ENCODE measurements at places on chromosomes 13 and 19. TPM values are rescaled to one million over a fixed set of nuclear protein-coding genes. Genes with fewer than 3 reads are reported as not detected.

The CEACAM20 gene
- total RNA-seq = 1.5 TPM

DNA sequence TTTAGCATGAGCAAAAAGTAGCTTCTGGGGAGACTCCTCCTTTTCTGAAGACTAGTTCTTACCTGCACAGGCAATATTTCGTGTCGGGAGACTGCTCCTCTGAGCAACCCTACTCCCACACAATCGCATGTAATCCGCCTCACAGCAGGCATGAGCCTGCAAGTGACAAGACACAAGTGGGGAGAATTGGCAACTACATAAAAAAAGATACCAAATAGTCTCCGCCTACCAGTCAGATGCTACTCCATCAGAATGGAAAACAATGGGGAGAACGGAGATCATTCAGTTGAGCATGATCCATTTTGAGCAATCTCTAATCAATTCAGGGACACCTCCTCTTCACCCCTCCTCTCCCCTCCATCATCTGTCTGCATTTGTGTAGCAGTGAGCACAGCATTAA lies 321.0 kb downstream of the COG6 start:
- no peak for DNase-seq

- no peak for DNase-seq
Measured at GRCh38 chr13:35480346-35480745, 3.9 kb upstream of the MAB21L1 start.

DNA sequence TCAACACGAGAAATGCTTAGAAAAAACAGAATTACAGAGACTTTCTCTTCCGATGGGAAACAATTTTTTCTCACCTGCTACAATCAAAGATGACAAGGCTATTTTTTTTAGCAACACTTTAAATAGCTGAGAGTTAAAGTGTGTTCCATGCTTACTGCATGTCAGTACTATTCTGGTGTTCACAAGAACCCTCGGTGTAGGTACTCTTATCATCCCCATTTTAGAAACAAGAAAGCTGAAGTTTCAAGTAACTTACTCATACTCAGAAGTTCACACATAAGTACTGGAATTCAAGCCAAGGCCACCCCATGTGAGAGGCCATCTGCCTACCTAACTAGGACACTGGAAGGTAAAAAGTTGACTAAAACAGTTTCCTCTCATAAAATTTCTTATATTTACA lies 9.0 kb upstream of the TNFRSF19 start:
- no peak for DNase-seq

DNA sequence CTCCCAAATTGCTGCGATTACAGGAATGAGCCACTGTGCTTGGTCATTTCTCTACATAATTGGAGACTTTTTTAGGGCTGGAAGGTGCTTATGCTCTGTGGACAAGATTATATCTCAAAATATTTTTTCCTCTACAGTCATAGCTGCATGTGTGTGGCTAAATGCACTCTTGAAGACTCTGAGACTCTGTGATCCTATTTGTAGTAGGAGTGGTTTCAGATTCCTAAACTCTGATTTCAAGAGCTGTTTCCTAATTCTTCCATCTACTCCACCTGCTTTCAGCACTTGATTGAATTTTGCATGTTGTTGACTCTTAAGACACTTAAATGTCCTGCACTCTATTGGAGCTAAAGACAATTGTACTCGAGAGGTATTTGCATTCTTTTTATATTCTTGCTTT lies 78.0 kb downstream of the KLF5 start:
- no peak for DNase-seq

DNA sequence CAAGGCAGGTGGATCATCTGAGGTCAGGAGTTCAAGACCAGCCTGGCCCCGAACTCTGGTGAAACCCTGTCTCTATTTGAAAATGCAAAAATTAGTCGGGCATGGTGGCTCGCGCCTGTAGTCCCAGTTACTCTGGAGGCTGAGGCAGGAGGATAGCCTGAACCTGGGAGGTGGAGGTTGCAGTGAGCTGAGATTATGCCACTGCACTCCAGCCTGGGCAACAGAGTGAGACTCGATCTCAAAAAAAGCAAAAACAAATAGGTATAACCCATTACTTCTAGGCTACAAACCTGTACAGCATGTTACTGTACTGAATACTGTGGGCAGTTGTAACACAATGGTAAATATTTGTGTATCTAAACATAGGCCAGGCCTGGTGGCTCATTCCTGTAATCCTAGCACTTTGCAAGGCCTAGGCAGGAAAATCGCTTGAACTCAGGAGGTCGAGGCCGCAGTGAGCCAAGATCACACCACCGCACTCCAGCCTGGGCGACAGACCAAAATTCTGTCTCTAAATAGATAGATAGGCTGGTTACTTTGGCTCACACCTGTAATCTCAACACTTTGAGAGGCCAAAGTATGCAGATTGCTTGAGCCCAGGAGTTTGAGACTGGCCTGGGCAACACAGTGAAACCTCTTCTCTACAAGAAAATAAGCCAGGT lies 63.5 kb downstream of the MYO9B start:
- DNase-seq = no peak

DNA sequence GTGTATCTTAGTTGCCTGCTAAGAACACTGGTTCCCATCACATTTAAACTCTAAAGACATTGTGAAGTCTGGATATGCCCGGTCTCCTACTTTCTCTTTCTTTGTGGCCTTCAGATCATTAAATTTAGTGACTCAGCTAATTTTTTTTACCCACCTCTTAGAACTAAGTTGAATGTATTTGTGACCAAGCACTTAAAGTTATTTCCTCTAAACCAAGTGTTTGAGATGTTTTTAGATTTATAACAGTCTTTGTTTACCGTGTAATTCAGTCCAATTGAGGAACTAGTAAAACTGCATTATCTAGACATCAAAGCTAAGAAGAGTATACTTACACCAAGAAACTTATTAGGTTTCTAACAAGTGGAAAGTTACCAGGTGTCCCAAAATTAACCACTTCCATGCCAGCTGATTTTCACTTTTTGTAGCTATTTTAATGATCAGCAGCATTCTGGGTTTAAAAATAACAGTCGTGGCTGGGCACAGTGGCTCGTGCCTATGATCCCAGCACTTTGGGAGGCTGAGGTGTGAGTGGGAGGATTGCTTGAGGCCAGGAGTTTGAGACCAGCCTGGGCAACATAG lies 53.1 kb downstream of the ARHGAP35 start:
- no peak for DNase-seq

The C1QTNF9B gene
- not detected for total RNA-seq

The GSX1 gene
- not detected for total RNA-seq

- DNase-seq = no peak
Measured at GRCh38 chr13:19663416-19663979, 30.0 kb downstream of the MPHOSPH8 start.

DNA sequence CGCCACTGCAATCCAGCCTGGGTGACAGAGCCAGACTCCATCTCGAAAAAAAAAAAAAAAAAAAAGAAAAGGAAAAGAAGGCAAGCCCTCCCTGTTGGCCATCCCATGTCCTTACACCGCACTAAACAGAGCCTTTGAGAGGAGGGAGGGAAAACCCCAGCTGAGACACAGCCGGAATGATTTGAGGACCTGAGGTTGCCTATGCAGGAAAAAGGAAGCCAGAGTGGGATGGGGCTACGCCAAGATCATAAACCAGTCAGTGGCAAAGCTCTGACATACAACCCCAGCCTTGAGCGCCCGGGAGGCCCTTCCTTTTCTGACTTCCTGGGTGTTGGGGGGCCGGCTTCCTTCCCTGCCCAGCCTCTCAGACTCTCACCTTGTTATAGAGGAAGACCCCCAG lies 12.5 kb upstream of the CHERP start:
- DNase-seq = no peak

Data from hepatocyte (in vitro differentiated cells).